ENCODE measurements at places on chromosomes 7 and 10.
A peak's percentile ranks its signal among the peaks of the same experiment; 100 is the strongest.

GRCh38 chr10:63120554-63120953, 12.6 kb upstream of the NRBF2 start:
- DNase-seq: no peak
- no peak overlapping the region for H3K27ac ChIP-seq
- peaks cover 5% of the 10 kb centered on the region for H3K27me3 ChIP-seq
- peaks cover 2% of the 10 kb centered on the region for H3K36me3 ChIP-seq
- H3K4me3 ChIP-seq: no peak overlapping the region

DNA sequence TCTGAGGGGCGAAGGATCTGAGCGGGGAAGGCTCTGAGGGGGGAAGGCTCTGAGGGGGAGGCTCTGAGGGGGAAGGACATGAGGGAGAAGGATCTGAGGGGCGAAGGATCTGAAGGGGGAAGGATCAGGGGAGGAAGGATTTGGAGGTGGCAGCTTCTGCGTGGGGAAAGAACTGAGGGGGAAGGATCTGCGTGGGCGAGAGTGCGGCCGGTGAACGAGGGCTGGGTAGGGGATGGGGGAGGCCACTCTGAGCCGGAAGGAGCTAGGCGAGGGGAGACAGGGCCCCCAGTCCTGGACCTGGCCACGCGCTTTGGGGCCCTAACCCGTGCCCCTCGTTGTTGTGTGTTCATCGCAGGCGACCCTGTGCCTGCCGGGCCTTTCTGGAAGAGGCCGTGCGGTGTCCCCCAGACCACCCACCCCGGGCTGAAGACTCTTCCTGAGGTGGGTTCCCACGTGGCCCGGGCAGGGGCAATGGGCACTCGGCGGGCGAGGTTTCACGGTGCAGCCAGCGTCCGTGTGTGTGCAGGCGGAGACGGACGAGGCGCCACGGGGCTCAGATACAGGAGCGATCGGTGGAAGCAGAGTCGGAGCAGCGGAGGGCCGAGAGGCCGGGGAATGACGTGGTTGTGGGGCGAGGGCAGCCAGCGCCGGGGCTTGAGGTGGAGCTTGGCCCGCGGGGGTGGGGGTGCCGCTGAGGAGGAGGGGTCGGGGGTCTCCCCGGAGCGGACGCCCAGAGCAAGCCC, 2.0 kb downstream of the CALY start:
- no peaks in the 10 kb centered on the region for H3K36me3 ChIP-seq
- peak overlapping the region; percentile 93 for H3K27ac ChIP-seq
- H3K4me3 ChIP-seq: peak overlapping the region; percentile 84

GRCh38 chr7:130491841-130492522, at the start of gene MEST:
Gene MEST (plus strand): TSS chr7:130492085. CDS start chr7:130492314, 229 bp downstream.
- no peak within 1 kb of the TSS for H3K27ac ChIP-seq
- H3K4me3 ChIP-seq: peak within 1 kb of the TSS; percentile 70
- H3K4me1 ChIP-seq: peaks cover 7% of the 10 kb centered on the region

DNA sequence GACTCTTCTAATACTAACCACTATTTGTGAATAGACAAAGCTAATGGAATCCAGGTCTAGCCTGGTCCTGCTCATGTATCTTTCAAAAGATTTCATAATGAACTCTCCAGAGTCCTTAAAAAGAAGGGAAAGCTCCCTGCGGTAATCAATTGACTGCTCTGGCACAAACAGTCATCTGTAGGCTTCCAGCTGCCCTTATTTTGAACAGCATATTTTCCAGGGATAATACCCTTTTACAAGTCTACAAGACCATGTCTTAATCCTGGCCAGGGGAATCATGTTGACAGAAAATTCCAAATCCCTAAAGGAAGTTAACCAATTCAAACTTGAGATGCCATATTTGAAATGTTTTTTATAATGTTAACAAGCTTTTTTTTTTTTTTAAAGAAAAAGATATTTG, 34.6 kb downstream of the ADAM12 start:
- H3K4me3 ChIP-seq: no peak overlapping the region
- no peaks in the 10 kb centered on the region for H3K4me1 ChIP-seq
- H3K27ac ChIP-seq: no peak overlapping the region
- no peak for DNase-seq

DNA sequence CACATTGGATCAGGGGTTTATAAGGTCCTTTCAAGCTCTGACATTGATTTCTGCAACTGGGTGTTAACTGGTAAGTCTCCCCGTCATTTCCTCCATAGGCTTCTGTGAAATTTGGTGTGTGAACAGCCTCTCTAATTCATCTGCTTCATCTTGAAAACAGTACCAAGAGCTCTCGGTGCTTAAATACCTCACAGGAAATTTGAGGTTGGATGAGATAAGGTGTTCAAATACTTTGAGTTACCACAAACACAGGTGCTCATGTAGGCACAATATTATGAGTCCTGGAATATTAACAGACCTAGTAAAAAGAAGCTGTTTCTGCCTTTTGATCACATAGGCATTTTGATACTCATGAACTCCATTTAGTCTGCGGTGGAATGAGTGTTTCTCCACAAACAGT, 85.2 kb downstream of the RTKN2 start:
- H3K36me3 ChIP-seq: peaks cover 2% of the 10 kb centered on the region
- H3K4me3 ChIP-seq: peak overlapping the region; percentile 52
- no peak for DNase-seq
- H3K27me3 ChIP-seq: no peaks in the 10 kb centered on the region

Measured in T-helper 17 cell (primary cell).